ENCODE measurements at places on chromosomes 1 and 21.

DNA sequence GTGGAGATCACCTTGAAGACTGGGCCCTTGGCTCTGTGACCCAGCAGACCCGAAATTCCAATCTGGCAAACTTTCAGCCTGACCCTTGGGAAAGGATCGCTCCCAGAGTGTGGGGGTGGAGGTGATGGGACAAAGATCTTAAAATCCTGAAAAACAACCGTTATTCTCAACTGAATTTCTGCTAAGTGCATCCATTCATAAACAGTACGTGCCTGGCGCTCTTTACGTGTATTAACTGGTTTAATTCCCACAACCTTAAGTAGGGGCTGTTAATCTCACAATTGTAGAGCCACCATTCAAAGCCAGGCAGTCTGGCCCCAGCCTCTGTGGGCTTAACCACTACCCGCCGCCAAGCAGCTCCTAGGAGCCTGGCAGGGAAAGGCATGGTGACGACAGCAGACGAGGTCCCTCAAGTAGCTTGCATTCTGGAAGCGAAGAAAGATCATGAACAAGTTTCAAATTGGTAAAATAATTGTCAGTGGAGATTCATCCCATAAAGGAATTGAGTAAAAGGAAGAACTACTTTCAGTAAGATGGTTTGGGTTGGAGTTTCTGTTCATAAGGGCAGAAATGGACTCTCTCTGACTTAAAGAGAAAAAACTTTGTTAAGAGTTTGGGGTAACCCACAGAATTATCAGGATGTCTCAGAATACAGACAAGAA, 11.4 kb upstream of the RGS16 start:
- peak; percentile 34 for DNase-seq

DNA sequence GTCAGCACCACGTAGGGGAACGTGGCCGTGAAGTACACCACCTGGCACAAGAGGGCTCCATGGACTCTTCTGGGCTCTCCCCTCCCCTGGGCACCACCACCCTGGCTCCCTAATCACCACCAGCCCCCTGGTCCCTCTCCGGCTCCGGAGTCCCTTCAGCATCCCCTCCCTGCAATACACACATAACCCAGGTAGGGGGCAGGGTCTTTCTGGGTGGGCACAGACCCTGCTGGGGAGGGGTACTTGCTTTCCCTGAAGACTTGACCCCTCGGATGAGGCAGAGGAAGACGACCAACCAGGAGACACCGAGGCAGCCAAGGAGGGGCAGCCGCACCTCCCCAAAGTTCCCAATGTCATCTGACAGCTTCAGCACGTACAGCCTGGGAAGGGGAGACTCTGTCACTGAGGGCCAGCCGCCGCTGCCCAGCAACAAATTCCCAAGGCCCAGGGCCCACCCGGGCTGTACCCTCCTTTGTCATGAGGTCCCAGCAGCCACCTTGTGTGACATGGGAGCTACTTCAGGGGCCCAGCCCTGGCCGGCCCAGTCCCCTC, 11.3 kb downstream of the CCDC24 start:
- no peak for DNase-seq

DNA sequence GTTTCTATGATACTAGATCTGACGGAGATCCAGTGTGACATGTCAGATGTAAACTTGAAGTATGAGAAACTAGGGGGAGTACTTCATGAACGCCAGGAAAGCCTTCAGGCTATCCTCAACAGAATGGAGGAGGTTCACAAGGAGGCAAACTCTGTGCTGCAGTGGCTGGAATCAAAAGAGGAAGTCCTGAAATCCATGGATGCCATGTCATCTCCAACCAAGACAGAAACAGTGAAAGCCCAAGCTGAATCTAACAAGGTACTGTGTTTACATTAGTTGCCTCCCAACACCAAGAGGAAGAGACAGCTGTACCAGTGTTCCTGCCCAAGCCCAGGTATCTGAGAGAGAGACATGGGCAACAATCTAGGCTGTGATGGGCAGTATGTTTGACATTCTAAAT, 112.2 kb upstream of the BMP8A start:
- no peak for DNase-seq

DNA sequence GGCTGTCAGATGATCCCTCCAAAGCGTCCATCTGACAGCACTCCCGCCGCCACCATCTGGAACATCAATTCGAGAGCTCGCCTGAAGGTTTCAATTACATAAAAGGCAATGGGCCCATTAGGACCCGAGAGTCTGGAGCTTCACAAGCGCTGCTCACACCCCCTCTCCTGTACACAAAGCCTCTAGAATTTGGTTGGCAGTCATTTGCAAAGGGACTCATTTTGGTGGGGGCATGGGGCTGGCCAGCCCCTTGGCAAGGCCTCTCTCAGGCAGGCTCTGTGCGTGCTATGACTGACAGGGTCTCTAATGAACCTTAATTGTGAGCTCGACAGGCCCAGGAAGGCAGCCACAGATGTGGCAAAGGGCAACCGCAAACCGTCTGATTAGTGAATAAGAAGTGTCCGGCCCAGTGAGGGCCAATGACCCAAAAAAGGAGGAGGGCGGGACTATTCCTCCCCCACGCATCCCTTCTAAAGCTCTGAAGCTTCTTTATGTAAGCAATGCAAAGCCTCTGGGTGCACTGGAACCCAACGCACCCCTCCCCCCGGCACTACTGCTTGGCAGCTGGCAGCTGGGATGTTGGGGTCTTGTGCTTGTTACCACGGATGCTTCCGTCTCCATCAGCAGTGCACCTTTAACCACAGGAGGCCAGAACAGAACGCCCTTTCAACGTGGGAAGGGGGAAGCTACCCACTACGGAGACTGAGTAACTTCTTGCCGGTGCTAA, 79.4 kb downstream of the CAPZB start:
- no peak for DNase-seq

DNA sequence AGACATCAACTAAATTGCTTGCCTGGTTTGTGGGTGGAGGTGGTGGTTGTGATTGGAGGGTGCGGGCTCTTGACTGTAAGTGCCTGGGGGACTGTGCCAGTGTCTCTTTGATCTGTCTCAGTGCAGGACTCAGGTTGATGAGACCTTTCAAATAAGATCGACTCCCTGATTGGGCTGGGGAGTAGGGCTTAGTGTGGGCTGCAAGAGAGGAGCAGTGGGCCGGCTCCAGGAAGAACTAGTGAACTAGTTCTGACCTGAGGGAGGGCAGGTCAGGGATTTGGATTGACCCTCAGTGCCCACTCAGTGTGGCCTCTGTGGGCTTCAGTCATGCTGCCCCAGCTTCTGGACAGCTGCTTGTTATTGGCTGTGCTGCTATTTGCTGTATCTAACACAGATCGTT, 130.6 kb upstream of the CACNA1E start:
- DNase-seq, result no peak

- DNase-seq, result no peak
Observed at GRCh38 chr1:17314491-17314971, 6.5 kb downstream of the PADI4 start.
